ENCODE measurements at places on chromosomes 7 and 10.
A peak's percentile ranks its signal among the peaks of the same experiment; 100 is the strongest.

DNA sequence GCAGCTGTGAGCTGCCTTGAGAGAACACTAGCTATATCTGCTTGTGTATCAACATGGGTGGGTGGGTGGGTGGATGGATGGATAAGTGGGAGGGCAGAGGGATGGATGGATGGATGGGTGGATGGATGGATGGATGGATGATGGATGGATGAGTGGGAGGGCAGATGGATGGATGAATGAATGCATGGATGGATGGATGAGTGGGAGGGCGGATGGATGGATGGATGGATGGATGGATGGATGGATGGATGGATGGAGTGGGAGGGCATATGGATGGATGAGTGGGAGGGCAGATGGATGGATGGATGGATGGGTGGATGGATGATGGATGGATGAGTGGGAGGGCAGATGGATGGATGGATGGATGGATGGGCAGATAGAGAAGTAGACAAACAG, 76.1 kb downstream of the MKI67 start:
- DNase-seq: no peak

- no peak for DNase-seq
Measured at GRCh38 chr7:50069613-50070012, 23.4 kb downstream of the ZPBP start.

GRCh38 chr10:69956741-69957230, 95.9 kb upstream of the MACROH2A2 start:
- no peak for DNase-seq

GRCh38 chr7:130894146-130894908, 160.3 kb upstream of the KLF14 start:
- peak; percentile 76 for DNase-seq

GRCh38 chr7:108171164-108171563, 41.0 kb upstream of the LAMB4 start:
- peak; percentile 34 for DNase-seq

DNA sequence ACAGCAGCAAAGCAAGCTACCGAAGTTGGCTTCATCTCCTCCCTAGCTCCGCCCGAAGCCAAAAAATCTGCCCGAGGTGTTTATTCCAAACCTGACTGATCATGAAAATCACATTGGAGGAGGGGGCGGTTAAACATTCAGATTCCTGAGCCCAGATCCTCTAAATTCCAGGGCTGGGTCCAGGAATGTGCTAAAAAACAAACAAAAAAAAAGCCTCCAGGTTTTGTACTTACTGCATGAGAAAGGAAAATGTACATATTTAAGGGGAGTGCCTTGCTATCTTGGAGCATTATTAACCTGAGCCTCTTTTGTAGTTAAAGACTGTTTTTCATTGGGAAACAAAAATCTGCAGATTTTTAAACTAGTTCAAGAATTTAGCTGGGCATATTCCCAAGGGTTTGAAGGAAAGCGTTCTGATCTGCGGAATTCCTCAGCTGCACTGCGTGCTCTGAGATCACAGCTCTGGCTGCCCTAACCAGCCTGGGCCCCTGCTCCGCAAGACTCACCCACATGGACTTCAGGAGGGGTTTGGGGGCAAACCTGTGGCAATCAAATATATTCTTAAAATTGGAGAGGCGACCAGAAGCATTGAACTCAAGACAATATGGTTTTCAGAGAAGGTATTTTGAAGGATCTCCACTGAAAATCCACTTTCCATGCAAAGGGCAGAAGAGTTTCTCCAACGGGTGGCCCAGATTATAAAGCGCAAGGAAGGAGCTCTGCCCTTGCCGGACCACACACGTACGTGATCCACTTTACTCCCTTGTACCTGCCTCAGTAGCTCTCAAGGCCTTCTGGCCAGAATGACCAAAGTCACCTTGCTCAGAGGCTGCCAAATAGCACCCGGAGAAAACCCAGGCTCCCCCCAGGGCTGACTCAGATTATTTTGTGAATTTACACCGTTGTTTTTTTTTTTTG, 10.0 kb upstream of the TNS3 start:
- peak; percentile 63 for DNase-seq

- no peak for DNase-seq
Measured at GRCh38 chr10:24519950-24520349, 203.7 kb downstream of the ARHGAP21 start.

DNA sequence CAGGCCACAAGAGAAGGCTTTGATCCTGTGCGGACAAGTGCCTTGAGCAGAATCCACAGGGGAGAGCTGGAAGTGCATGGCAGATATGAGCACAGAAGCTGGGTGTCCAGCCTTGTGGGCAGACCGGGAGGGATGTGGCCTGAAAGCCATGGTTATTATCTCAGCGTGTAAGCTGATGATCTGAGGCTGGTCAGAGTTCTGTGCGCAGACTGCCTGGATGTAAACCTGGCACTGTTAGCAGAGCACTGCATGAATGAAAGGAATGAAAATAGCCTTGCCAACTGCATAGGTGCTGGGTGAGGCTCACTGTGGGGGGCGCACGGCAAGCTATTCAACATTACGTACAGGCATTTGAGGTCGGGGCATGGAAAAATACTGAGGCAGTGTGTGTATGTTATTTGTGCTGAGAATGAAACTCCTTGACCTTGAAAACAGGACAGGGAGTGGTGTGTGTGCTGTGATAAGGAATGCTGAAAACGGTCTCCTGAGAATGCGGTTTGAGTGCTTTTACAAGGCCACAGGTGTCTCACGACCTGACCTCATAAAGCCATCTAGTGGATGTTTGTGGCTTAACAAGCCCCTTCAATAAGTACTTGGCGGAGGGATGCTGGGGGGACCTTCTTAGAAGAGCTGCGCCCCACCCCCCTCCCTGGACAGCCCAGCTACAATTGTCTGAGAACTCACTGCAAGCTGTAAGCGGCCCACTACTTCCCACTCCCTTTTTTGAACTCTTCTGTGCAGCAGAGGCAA, 18.7 kb downstream of the AKR1C1 start:
- peak; percentile 74 for DNase-seq

DNA sequence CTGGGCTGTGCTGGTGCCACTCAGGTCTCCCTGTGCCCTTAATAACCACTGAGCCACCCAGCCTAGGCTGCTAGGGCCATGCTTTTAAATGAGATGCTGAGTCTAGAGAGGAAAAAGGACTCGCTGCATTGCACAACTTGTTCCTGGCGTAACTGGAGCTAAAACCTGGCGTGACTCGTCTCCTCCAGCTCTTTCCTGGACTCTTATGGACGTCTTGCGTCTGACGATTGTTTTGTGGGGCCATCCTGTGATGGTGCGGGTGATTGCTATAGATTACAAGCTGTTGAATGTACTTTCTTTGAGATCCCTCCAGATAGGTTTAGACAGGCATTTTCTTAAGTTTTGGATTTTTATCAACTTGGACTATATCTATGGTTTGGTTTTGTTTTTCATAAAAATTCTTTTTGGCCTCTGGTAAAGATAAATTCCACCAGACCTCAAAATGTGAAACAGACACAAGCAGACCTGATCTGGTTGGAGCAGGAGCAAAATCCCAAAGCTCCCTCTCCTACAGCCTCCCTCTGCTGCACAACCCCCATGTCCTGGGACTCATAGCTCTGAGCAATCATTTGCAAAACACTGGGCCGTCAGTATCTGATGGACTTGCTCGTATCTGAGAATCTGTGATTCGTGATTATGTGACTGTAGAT, 230.3 kb downstream of the ARHGAP12 start:
- DNase-seq: peak; percentile 93

DNA sequence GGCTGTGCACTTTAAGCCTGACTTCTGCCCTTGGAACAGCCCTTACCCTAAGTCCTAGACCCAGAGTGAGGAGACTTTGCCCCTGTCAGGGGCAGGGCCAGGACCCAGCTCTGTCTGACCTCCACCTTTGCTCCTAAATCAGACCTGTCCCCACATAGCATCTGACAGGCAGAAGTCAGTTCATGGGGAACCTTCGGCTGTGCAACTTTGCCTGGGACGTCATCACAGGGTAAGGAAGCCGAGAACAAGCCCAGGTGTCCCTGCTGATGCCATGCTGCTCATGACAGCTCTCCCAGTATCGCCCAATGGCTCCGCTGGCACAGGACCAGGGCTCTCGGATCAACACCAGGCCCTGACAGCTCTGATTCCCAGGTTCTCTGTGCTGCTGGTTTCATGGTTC, 55.4 kb downstream of the TNS3 start:
- no peak for DNase-seq

DNA sequence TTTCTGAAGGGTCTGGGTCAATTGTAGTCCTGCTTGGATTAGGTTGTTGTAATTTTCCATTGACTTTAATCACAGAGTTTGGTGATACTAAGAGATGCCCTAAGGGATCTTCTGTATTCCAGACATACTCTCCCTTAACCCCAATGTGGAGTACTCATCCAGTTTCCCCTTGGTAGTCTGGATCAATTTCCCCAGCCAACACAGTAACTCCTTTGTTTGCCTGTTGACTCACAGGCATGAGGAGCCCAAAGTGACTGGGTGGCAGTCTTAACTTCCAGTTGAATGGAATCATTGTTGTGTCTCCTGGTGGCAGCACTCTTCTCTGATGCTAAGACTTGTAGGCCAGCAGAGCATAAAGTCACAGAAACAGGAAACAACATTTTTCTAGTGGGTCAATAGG, 41.5 kb upstream of the PIK3CG start:
- DNase-seq: no peak

DNA sequence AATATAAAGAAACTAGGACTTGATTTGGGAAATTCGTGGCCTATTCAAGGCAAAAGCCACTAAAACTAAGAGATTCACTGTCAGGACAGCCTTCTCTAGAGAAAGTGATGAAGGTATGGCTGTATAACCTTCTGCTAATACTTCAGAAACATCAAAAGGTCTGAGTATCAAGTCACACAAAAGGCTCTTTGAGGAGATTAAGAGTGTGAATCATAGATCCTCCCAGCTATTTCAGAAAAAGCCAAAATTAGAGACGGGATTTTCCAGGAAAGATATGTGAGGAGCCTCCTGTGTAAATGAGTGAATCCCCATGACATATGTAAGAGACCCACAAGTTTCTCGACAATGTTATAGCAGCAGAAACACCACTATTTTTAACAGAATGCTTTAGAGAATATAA, 56.2 kb downstream of the UBE3C start:
- no peak for DNase-seq

- peak; percentile 36 for DNase-seq
Measured at GRCh38 chr10:77692782-77693181, 55.2 kb upstream of the KCNMA1 start.

GRCh38 chr7:102320601-102321350, 34.1 kb downstream of the SH2B2 start:
- no peak for DNase-seq

DNA sequence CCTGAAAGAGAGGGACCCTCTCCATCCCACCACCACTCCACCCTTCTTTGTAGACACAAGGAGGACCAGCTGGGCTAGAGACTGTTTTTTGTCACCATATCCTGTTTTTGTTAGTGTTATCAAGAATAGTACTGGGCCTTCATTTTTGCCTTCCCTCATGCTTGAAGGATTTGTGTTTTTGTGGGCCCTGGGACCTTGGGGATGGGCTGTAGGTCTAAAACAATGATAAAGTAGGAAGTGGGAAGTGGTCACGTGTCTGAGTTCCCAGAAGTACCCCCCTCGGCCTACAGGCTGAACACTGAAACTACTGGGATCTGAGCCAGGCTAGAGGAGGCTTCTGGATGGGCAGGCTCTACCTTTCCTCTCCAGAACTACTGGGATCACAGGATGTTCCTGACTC, 8.9 kb downstream of the AGFG2 start:
- DNase-seq: peak; percentile 64

DNA sequence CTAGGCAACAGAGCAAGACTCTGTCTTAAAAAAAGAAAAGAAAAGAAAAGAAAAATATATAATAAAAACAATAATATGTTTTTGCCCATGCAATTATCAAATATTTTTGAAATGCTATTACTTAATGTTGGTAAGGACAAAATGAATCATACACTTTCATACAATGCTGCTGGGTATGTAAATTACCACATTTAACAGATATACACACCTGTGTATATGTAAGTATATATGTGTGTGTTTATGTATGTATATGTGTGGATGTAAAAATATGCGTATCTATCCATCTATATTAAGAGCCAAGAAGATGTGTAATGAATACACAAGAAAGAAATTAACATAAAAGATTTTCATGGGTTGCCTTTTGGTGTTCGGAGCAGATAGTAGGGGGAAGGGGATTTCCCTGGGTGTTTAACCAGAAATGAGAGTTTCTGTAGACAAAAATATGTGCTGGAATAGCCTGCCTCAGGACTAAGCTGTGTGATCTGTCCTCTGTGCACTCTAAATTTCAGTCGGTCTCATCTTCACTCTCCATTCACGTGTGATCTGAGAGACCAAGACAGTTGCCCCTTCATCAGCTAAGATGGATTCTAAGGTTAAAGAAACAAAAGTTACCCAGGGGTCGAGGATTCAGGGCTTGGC, 61.2 kb downstream of the PRKCQ start:
- DNase-seq: no peak

DNA sequence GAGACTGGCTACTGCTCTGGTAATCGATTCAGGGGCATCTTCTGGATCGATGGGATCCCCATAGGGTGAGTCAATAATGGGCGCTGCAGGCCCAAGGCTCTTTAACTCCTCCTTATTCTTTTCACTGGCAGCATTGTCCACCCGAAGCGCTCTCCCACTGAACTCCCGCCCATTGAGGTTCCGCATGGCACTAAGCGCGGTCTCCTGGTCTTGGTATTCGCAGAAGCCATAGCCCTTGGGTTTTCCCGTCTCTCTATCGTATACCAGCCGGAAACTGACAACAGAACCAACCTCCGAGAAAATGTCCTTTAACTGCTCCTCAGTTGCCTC, 285 bp downstream of the CSTF2T start:
- no peak for DNase-seq

DNA sequence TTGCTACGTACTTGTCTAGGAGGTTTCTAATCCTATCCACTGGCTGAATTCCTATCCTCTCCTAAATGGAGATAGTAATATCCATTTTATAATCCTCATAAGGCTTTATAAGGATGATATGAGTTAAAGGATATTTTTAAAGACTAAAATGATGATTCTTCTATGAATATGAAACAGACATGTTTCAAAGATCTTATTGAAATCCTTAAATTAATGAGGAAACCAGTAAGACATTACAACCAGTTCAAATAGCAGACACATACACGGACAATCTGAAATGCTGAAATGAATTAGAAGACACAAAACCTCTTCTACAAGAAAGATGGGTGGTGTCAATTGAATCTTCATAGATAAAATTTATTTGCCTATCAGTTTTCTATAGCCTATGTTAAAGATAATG, 132.9 kb upstream of the ANK3 start:
- DNase-seq: no peak

DNA sequence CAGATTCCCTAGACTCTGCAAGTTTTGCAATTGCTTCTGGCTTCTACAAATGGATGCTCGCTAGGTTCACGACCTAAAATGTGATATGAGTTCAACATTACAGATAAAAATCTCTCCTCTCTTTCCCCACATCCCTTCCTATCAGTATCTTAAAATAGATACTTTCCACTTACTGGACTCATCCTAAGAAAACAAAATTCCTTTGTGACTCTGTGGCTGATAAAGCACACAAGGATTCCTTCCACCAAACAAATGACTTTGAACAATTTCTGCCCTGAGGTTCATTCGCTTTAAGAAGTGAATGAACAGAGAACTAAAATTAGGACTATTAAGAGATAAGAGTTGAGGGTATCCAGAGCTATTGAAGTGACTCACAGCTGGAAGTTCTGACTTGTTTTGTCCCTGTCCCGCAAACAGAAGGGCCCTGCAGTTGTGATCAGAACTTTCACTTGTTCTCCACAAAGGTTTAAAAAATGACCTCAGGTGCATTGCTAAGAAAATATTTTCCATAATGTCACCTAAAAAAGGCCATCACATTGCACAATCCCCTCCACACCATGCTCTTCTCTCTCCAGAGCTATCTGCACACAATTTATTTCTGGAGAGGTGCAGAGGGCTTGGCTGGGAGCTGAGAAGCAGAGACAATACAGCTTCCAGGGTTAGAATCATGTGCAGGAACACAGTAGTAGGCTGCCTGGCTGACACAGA, 96.1 kb downstream of the PIP4K2A start:
- DNase-seq: peak; percentile 36
